ENCODE measurements at places on chromosomes 5 and 9.

- DNase-seq = no peak
Measured at GRCh38 chr9:133572821-133573361, 36.3 kb downstream of the FAM163B start.

DNA sequence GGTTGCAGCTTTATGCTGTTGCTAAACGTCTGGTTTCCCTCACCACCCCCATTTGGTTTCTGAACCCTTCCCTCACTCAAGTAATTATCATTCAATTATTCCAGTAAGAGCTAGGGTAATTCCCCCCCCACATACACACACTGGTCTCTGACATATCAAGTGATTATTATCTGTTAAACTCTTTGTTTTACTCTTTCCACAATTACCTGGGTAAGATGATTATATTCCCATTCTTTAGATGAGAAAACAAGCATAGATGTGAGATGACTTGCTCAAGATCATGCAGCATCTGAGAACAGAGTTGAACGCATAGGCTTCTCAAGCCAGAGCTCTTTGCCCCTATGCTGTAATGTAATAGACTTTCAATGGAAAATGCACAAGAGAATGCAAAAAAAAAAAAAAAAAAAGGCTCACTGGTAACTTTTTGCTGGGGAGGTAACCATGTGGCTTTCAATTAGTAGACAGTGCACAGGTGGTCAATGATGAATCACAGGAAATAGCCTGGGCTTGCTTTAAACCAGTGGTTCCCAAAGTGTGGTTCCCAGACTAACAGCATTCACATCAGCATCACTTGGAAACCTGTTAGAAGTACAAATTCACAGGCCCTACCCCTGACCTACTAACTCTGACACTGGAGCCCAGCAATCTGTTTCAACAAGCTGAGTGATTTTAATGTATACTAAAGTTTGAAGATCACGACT, 87.6 kb downstream of the PIK3R1 start:
- DNase-seq = no peak

GRCh38 chr9:132945186-132946130, 1.0 kb upstream of the TSC1 start:
- DNase-seq = no peak

- no peak for DNase-seq
Measured at GRCh38 chr5:180598797-180599589, 7.7 kb upstream of the SCGB3A1 start.

GRCh38 chr5:97192580-97193354, 9.7 kb upstream of the RIOK2 start:
- DNase-seq = no peak

DNA sequence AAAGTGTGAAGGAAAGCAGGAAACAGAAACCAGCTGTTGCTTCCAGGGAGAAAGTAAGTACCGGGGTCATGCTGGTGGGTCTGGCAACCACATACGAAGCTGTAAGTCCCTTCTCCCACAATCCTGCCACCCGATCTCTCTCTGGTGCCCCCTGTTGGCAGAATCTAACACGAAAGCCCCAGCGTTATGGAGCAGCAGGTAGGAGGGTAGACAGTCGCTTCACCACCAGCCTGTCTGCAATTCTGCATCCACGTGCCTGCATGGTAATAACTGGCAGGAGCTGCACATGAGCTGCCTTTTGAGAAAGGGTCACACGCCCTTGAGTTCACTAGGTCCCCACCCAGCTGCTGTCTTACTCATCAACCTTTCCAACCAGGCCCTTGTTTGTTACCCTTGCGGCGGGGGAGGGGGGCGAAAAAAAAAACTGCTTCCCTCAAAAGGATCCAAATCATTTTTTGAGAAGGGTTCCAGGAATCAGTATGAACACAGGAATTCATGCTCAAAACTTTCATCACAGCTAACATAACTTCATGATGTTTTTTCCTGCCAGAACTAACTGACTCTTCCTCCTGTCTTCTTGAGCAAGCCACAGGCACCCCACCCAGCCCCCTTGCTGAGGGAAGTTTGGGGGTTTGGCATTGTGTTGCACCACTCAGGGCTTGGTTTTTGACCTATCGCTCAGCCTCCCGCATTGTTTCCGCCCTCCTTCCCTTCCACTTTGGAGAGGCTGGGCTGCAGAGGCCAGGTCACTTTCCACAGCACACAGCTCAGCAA, 19.6 kb upstream of the TMEM252 start:
- DNase-seq = no peak

- DNase-seq = no peak
Measured at GRCh38 chr5:59061377-59061776, 478.5 kb downstream of the RAB3C start.

All from activated CD4-positive, alpha-beta T cell treated with anti-CD3 and anti-CD28 coated beads for 1 hour (primary cell).